NCI-H1092 (cell line): ENCODE measurements at places on chromosomes 7 and 10.

GRCh38 chr7:95922191-95922590 is 149.8 kb downstream of the DYNC1I1 start:
- no peak for DNase-seq

GRCh38 chr10:114504769-114505579 is 100.7 kb upstream of the AFAP1L2 start:
- no peak for DNase-seq

DNA sequence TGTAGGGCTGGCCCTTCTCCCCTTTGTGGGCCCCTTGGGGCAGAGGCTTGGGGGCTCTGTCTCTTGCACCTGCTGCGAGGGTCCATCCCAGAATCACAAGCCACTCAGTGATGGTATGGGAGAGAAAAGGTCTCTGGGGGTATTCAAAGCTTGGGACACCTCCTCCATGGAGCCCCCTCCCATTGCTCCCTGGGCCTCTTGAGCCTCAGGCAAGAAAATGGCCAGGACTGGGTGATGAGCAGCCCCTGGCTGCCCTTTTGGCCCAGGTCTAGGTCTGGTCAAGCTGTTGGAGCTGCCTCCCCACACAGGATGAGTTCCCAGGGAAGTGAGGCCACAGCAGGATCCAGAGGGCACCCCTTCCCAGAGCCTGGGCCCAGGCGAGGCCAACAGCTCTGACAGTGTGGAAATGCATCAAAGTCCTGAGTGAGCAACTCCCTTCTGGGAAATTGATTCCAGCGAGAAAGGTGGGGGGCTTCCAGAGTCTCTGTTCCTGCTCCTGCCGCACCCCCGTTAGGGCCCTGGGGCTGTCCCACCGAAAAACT is 3.4 kb upstream of the MYL7 start:
- no peak for DNase-seq

DNA sequence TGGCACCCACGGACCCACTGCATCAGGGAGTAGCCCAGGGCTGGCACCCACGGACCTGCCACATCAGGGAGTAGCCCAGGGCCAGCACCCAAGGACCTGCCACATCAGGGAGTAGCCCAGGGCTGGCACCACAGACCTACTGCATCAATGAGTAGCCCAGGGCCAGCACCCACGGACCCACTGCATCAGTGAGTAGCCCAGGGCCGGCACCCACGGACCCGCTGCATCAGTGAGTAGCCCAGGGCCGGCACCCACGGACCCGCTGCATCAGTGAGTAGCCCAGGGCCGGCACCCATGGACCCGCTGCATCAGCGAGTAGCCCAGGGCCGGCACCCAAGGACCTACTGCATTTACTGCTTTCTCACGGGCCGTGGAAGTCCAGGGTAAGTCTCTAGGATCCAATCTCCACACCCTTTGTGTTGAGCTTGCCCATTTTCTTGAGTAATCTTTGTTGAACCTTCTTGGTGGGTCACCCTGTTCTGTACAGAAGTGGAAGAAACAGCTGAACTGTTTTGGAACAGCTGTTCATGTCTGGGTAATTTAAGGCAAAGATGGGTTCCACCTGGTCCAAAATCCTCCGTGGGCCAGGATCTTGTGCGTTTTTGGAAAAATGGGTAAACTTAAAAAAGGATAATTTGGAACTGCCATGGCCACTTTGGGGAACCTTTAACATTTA is 69.0 kb downstream of the VIPR2 start:
- DNase-seq: no peak

DNA sequence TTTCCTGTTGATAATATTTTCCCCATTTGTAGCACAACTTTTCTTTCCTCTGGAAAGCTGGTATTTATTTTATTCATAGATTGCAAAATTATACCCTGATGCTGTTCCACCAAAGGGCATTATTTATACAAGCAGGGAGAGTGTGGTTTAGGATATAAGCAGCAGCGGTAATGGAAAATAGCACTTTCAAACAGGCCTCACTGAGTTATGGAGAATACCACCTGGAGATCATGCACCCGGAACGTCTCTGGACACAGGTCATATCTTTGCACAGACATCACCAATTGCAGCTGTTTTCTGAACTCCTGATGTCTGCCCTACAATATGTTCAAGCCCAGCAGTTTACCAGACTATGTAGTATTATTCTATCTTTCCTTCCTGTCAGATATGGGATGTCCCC is 2.0 kb upstream of the CALD1 start:
- no peak for DNase-seq

DNA sequence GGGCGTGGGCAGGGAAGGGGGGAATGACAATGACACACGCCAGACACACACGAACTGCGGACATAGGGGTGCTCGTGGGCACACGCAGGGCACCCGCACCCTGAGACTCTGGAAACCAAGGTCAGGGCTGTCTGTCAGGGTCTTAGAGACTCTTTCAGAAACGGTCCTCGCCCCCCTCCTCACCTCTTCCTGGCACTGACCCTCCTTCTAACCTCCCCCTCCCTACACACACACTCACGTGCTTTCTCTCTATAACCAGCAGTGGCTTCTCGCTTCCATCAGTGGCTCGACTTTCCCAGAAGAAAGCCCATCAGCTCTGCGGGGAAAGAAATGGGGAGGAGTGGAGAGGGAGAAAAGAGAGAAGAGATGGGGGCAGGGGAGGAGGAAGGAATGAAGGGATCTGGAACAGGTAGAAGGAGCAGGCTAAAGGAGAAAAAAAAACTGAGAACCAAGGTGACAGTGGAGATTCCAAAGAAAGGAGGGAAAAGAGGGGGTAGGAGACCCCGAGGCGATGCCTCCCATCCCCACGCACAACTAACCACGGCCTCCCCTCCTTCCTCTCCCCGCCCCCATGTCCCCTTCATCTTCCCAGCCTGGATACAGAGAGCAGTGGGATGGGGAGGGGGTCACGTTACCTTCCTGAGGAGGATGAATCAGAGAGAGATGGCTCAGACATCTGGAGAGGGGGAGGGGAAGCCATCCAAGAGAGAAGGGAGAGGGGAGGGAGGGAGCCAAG is 1.7 kb upstream of the VGF start:
- DNase-seq: no peak

DNA sequence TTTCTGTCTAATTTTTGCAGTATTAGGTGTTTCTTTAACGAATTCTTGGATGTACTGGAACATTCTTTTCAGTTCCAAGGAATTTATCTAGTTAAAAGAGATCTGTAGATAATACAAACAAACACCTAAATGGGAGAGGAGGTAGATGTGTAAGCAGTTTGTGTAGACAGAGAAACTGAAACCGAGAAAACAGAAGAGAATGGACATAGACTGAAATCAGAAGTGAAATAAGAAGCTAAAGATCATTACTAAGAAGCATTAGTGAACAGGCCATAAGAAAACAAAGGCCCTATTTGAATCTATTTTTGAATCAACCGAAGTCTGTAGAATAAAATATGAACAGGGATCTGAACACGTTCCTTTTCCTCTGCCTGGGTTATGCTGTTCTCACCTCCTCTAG is 26.5 kb upstream of the TMEM229A start:
- DNase-seq: no peak

- no peak for DNase-seq
Observed at GRCh38 chr10:104333728-104334373, 4.4 kb downstream of the ITPRIP start.

DNA sequence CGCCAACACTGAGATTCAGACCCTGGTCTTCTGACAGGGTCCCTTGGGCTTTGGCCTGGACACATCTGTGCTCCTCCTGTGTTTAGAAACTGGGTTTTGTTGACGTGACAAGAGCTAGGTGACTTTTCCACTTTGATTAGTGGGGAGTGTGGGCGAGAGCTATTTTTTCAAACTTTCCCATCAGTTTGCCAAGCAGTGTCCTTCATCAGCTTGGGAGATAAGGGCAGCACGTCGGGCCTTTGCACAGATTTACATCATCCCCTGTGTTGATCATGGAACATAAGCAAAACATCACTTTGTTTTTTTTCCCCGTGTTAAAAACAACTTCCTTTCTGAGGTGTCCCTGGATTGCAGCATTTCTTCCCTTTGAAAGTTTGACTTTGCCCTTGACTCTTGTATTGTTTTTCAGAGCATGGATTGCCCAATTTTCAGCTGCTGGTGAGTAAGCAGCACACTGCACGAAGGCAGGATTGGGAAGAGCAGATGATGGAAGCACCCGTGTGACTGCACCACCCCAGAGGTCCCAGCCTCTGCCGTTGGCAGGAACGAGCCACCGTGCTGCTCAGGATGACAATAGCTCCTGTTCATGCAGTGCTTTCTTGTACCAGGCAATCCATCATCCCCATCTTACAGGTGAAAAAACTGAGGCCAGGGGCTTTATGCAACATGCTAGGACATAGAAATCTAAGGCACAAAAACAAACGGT is 6.4 kb upstream of the IGFBP1 start:
- no peak for DNase-seq

- no peak for DNase-seq
Observed at GRCh38 chr10:132665946-132666704, 119.8 kb downstream of the NKX6-2 start.

DNA sequence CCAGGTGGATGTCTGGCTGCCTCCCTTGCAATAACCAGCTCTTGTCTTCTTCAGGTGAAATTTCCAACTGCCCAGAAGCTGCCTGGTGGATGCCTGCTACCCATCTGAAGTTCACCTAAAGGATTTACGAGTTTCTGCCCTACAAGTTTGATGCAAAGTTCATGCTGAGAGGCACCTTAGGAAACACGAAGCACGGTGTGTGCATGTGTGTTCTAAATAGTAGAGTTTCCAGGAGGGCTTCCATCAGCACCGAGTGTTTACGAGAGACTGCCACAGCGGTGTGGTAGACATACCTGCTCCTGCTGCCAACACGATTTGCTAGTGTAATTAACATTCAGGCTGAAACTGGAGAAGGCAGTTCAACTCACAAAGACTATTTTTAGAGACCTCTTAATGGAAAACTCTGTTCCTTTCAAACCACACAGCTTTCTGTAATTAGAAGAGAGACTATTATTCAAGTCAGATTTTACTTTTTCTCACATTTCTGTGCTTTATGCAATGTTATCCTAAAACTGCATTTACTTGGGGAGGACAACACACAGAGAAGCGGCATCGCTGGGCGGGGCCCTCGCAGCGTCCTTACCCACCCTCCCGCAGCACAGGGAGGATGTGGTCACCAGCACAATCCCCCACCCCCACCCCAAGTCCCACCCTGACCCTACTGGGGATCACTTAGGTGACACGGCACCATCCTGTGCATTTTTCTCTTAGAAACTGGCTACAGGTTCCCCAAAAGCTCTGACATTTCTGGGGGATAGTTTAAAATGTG is 15.5 kb upstream of the CPXM2 start:
- no peak for DNase-seq

DNA sequence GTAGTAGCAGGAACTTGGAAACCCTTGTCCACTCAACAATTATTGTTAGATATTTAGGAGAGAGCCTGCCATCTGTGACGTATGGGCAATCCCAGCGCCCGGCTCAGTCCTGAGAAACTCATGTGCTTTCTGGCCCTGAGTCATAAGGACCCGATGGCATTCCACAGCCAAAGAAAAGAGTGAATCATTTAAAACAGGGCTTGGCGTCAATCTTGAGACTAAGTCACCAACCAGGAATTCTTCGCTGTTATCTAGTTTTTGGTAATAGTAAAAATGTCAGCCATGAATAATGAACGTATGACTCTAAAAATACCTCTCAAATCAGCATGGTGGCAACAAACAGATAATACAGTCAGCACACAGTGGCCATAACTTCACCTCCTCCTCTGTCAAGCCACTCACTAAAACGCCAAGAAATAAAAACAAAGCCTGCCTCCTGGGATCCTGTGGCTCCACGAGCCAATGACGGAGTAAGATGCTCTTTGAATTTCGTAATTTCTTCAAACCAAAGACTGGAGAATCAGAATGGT is 140.8 kb downstream of the ADAM12 start:
- no peak for DNase-seq

DNA sequence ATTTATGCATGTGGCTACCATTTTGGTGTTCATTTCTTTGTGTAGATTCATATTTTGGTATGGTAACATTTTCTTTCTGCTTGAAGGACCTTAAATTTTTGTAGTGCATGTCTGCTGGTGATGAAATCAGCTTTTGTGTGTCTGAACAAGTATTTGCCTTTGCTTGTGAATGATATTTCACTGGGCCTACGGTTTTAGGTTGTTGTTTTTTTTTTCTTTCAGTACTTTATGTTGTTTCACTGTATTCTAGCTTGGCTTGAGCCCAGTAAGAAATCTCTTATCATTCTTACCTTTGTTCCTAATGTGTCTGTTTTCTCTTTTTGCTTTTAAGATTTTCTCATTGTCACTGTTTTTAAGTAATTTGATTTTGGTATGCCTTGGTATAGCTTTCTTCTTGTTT is 31.9 kb downstream of the SAMD8 start:
- no peak for DNase-seq

DNA sequence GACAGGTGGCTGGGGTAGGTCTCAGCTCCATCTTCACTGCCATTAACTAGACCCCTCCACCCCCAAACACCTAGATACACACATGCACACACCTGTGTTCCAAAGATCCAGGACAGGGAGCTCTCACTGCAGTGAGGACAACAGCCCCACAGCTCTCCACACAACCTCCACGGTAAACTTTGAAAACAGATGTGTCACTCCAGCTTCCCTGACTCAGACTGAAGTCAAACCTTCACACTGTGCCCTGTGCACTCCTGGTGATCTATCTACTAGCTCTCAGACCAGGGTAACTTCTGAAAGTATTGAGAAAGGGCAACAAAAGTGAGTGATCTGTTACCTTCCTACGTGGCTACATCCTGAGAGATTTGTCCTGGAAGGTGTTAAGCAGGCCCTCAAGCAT is 519.8 kb downstream of the XPNPEP1 start:
- no peak for DNase-seq

GRCh38 chr7:137313201-137313600 is 30.3 kb downstream of the PTN start:
- no peak for DNase-seq

DNA sequence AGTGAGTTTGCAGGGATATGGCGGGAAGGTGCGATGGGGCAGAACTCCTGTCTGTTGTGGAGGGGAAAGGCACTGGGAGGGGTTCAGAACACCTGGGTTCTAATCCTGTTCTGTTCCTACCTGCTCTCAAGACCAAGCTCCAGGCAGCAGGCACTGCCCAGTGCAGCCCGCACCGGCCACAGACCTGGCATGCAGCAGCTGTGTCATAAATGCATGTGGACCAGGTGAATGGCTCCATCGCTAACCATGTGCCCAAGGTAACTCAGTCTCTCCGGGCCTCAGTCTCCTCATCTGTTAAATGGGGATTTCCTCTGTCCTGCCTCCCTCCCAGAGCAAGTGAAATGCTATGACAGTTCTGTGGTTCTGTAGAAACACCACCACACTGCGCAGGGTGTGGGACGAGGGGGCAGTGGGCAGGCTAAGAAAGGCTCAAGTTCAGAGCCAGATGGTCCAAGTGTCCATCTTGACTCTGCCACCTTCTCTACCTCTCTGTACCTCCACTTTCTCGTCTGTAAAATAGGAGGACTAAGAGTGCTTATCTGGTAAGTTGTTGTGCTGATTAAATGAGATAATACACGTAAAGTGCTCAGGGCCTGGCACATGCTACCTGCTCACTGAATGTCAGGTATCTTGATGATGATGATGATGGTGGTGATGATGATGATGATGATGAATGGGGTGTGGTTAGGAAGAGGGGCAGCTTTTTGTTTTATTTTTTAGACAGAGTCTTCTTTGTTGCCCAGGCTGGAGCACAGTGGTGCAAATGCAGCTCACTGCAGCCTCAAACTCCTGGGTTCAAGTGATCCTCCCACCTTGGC is 22.9 kb downstream of the ATP6V1F start:
- no peak for DNase-seq

- no peak for DNase-seq
Observed at GRCh38 chr7:47347346-47347745, 234.6 kb downstream of the TNS3 start.
